ENCODE measurements at places on chromosomes 1 and 21.

DNA sequence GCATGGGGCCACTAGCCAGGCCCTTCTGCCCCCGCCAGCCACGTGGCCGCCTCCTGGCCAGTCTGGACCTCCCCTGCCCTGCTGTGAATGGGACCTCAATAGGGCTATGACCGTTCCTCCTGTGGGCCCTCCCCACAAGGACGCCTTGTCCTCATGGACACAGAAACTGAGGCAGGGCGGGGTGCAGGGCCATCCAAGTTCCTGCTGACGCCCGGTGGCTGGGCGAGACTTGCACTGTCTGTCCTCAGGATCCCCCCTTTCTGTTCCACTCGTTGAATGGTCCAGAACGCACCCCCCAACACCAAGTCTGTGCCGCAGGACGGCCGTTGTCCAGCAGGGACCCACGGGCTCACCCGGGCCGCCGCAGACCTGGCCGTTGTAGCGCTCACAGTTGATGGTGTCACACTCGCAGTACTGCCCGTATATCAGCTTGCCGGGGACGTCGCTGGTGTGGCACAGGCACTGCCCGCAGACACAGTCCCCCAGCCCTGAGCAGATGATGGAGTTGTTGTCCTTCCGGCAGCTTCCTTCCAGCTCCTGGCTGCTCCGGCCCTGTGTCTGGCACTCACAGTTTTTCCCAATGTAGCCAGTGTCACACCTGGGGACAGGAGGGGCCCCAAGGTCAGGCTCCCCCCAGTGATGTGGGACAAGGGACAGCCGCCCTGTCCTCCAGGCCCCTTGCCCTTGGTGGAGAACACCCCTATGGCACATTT is 16.3 kb upstream of the PTTG1IP start:
- no peak for DNase-seq

GRCh38 chr1:80929868-80930508 is 870.7 kb upstream of the ADGRL2 start:
- DNase-seq: no peak

DNA sequence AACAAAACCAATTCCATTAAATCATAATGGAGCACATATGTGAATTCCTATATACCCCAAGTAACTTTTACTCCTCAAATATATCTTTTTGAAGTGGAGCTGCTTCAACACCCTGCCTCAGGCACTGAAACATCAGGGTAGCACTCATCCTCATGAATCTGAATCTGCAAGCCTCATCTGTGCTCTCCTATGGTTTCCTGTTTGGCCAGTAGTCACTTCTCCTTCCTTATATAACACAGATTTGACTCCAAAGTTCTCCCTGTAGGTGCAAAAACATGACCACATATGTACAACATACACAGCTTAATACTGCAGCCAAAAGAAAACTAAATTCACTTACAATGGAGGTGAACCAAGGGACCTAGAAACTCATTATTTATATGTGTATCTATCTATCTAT is 7.2 kb downstream of the TRIT1 start:
- no peak for DNase-seq

DNA sequence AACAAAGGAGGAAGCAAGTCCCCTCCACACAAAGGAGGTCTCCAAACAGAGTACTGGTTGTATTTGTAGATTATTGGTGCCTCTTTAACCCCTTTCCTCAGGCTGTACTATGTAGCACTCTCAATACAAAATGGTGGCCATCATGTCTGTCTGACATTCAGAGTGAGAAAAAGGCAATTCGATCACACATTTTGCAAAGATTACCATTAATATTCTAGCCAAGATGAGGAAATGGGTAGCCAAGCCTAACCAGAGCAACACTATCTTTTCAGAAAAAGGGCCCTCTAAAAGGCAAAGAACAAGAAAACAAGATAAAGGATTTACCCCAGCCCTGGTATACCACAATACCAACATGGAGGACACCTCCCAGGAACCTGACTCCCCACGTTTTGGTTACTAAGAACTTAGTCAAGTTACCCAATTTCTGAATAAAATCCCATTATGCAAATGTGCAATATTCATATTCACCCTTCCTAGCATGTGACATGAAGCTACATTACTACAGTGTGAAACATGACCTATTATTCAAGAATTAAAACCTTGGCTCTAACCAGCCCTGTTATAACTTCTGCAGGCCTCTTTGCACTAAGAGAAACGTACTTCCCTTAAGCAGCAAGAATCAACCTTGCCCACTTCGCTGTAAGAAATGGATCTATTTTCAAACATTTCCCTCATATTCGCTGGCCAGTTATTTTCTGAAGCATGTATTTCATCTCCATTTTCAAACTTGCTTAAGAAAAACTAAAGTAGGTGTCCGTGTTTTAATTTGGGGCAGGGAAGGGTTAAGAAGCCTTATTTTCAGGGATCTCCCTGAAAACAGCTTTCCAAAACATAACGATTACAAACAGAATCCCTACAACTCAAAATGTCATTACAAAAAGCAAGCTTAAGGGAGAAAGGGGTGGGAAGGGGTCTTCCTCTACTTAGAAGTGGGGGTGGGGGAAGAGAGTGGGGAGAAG is 2.1 kb downstream of the KDM5B start:
- DNase-seq: peak; percentile 41

DNA sequence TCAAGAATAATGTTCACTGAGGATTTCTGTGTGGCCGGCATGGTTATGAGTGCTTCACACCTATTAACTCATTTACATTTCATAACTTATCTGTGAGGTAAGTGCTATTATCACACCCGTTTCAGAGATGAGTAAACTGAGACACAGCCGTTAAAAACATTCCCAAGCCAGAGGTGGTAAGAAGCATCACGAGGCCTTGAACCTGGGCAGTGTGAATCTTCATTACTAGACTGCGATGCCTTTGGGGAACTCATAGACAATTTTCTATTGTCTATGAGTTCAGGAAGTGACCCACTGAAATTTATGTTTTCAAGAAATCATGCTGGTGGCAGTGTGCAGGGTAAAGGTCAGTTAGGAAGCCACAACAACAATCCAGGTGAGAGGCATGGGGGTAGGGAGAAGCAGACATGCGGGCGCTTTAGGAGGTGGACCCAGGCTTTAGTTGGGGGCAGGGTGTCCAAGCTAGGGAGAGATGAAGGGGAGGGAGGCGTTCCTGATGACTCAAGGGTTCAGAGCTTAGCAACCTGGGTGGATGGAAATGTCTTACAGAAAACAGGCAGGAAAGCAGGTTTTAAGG is 14.5 kb downstream of the GNG12 start:
- DNase-seq: no peak

GRCh38 chr1:76238094-76238628 is 163.6 kb downstream of the ST6GALNAC3 start:
- DNase-seq: no peak

DNA sequence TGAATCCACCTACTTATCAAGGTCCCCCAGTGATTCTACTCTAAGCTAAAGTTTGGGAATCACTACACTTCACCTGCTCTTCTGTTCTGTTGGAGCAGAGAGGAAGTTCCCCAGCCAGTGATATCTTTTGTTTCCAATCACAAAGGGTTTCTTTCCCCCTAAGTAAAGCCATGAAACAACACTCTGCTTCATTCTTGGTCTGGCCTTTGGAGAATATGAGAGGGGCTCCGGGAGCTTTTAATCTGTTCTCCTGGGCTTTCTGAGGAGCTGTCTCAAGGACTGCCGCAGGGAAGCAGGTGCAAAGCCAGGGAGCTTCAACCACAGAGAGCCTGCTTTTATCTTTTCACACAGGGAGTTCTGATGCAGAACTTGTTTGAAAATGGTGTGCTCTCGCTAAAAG is 10.1 kb upstream of the SLAMF9 start:
- no peak for DNase-seq

- DNase-seq: no peak
Measured at GRCh38 chr21:41965461-41966013, 11.7 kb upstream of the C2CD2 start.

DNA sequence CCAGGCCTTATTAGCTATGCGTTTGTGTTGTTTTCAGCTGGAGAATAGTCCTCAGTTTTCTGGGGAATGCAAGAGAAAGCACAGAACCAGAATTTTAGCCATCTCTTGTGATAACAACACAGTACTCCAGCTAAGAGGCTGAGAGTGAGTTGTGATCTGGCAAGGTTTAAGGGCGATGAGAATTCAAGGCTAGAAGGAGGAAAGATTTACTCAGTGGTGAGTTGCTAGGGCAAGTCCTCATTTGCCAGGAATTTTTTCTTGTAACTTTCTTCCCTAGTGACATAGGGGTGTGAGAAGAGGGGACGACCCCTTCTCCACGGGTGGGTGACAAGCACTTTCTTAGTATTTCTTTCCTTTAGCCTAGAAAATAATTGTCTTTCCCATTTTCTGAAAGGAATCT is 53.2 kb downstream of the HHAT start:
- no peak for DNase-seq

GRCh38 chr1:66292944-66293343 is 241.0 kb upstream of the SGIP1 start:
- DNase-seq: no peak

DNA sequence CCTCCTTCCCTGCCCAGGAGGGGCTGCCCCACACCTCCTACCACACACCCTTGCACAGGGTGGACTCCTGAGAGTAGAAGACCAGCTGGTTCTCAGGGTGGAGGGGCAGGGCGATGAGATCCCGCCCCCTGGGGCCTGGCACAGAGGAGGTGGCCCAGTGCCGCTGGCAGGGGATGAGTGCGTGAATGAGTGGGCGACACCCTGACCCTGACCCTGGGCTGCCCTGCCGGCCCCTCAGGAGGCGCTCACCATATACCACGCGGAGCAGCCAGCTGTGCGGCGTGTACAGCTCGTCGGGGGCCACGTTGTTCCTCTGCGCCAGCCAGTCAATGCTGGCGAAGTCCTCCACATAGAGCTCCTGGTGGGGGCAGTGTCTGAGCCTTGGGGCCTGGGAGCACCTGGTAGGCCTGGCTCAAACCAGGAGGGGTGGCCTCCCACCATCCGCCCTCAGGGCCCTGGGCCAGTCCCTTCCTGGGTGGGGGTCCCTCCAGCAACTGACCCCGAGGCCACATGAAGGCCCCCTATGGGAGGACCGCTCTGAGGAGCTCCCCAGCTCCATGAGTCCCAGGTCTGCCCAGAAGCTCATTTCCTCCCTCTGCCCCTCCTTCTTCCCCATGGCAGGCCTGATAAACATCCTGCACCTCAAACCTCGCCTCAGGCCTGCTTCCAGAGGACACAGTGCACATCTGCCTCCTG is 13.0 kb downstream of the LSS start:
- DNase-seq: no peak

GRCh38 chr1:6360117-6360496 is 33.5 kb downstream of the ACOT7 start:
- no peak for DNase-seq

DNA sequence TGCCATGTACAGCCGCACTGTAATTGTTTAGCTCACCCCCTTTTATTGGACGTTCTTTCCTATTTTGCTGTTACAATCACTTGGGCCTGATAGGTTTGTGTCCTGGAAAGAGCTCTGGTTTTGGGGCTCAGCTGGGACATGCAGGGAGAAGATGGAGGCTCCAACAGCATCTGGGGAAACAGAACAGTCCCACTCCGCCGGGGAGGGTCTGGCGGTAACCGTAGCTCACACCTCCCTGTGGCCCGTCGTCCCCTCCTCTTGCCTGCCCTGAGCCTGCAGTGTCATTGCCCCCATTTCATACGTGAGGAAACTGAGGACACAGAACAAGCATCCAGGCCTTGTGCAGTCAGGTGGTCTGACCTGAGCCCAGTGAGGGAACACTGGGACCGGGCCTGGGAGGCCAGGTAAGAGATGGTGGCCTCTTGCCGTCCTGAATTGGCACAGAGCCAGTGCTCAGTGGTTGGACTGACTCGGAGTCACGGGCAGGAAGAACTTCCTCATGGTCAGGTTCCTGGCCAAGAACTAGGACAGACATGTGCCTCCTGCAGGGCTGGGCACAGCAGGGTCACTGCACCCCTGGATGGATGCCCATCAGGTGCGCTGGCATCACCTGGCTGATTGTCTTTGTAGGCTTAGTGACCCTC is 41.8 kb downstream of the S100B start:
- no peak for DNase-seq

DNA sequence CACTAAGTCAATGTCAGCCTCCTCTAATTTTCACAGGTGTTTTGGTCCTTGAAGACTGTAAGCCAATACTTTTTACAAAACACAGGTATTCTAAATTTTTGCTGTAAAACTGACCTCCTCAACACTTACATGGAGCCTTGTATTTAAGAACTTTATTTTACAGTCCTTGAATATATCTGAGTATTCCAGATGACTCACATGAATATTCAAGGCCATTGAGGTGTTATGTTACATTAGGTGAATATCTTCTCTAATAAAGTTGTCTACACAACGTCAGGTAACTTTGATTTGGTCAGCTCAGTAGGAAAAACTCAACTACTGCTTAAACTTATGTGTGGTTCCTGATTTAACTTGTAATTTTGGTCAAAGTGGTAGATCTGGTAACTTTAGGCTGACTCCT is 254.2 kb downstream of the OLFM3 start:
- DNase-seq: no peak

- DNase-seq: no peak
Measured at GRCh38 chr1:209802780-209803152, 3.2 kb downstream of the IRF6 start.

DNA sequence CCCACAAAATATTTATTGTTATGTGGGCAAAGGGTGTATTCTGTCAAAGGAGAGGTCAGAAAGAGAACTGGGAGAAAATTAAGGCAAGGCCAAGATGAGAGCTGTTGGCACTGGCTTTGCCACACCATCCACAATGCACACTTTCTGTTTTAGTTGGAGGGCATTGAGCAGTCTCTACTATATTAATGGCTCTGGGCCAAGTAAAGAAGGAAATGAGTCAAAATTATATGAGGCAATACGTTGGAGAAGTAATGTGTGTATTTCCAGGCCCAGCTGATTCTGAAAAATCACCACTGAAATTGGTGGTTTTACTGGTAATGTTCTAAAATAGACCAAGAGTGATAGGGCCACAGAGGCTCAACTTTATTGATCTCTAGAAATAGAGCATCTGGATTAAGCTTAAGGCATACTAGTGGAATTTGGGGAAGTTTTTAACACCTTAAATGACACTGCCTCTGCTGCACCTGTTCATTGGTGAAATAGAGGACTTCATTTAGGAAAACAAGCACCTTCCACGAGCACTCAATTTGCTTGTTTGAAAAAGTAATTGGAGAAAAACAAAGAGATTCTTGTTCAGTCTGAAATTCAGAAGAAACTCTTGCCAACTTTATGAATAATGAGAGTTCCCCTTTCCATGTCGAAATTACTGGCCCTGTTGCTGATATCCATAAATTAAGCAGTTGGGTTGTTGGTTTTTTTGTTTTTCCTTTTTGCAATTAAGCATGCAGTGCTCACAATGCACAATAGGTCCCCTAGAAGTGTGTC is 424.9 kb downstream of the ADGRL2 start:
- no peak for DNase-seq

- no peak for DNase-seq
Measured at GRCh38 chr1:228666686-228667623, 68.3 kb upstream of the RHOU start.

DNA sequence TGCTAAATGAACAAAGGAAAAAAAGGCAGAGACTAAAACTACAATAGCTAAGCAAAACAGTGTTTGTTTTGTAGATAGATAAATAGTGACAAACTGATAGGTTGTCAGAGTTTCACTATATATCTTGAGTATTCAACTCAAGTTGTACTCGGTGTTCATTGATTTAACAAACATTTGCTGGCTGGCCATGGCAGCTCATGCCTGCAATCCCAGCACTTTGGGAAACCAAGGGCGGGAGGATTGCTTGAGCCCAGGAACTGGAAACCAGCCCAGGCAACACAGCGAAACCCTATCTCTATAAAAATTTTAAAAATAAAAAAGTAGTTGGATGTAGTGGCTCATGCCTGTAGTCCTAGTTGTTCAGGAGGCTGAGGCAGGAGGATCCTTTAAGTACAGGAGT is 17.3 kb downstream of the C1orf185 start:
- DNase-seq: no peak

- DNase-seq: no peak
Measured at GRCh38 chr21:29092102-29092959, 18.9 kb upstream of the CCT8 start.

Data from CD4-positive, alpha-beta T cell treated with Interleukin-15 for 4 hours (primary cell).